Activated T-helper 17 cell treated with anti-CD3 and anti-CD28 coated beads, Interleukin-2, amount 50 U/mL, for 72 hours (primary cell): ENCODE measurements at places on chromosomes 13 and 19. TPM values are rescaled to one million over a fixed set of nuclear protein-coding genes. Genes with fewer than 3 reads are reported as not detected.

DNA sequence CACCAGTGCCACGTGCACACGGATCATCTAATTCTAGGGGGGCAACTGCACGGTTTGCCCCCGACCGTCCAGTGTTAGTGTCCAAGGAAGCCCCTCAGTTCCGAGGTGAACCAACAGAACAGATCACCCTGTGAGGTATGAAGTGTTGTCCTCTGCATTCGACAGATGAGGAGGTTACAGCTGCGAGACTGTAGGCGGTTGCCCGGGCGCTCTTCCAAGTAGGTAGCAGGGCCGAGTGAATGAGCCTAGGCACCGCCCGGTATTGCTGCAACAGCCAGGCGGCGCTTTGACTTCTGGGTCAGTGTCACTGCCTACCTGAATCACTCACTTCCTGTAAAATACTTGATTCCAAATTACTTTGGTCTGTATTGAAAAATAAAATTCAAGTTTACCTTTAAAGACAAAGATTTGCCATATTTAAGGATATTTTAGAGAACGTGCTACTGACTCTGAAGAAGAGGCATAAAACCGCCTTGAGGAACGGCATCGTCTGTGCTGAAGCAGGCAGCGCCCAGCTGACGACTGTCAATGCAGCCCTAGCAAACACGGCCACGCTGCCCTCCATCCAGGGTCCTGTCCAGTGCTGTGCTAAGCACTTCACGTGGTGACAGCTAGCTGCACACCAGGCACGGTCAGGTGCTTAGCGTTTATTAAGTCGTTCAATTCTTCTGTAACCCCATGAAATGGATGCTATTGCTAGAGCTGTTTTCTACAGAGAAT, 19.3 kb upstream of the RASA3 start:
- peak; percentile 51 for ATAC-seq

DNA sequence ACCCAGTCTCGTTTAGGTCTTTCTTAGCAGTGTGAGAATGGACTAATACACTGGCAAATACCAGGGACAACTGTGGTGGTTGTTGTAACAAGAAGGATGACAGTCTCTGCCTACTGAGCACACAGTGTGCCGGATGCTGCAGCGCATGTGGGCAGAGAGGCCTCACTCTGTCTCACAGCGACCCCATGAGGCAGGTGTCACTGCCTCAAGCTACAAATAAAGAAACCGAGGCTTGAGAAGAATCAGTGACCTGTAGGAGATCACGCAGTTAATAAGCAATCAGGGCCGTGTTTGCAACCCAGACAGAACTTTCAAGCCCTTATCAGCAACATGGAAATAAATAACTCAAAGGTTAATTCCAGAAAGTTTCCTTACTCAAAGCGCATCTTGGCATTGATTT, 40.5 kb upstream of the GAS6 start:
- peak; percentile 74 for ATAC-seq

- ATAC-seq, result no peak
Measured at GRCh38 chr19:45162608-45163143, 1.9 kb upstream of the NKPD1 start.

DNA sequence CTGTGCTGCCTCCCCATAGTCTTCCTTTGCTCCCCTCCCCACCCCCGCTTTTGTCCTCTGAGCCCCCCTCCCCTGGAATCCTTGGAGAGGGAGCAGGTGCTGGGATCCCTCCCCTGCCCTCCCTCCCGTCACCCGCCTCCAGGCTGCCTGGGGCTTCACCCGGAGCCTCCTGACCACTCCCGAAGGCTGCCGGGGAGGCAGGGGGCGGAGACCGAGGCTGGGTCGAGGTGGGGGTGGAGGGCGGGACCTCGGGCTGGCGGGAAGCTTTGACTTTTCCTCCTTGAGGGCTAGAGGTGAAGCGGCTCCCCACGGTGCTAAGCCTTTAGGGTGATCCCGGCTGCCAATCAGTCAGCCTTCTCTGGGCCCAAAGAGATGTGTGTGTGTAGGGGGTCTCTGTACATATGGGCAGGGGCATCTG, 1.5 kb downstream of the KMT5C start:
- no peak for ATAC-seq

- ATAC-seq, result no peak
Measured at GRCh38 chr19:8184274-8184673, 24.9 kb upstream of the CERS4 start.

DNA sequence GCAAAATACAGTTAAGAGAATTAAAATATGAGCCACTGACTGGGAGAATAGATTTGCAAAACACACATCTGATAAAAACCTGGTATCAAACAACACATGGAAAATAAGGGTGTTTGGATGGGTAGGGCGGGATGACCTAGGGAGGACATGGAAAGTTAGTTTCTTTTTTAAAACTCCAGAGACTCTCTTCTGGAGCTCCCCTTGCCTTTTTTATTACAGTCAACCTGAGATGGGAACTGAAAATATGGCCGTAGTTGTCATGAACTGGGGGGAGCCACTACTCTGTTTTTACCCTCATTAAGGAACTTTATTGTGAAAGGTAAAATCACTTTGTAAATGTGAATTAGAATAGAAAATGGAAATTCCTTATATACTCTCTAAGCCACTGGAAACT, 113.0 kb downstream of the ATP11A start:
- no peak for ATAC-seq

- no peak for ATAC-seq
Measured at GRCh38 chr13:65592731-65593130, 1637.4 kb downstream of the PCDH9 start.

DNA sequence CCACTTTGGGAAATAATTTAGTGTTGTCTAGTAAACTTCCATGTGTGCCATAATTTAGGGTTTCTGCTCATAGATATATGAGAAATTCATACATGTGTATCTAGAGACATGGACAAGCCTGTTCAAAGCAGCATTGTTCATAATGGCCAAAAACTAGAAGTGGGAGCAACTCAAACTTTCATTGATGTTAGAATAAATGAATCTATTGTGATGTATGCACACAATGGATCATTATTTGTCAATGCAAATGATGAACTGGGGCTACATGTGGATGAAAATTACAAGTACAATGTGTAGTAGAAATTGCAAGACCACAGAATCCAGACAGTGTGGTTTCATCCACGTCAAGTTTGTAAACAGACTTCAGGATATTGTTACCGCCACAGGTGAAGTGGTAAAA, 284.7 kb downstream of the SLC7A1 start:
- no peak for ATAC-seq

DNA sequence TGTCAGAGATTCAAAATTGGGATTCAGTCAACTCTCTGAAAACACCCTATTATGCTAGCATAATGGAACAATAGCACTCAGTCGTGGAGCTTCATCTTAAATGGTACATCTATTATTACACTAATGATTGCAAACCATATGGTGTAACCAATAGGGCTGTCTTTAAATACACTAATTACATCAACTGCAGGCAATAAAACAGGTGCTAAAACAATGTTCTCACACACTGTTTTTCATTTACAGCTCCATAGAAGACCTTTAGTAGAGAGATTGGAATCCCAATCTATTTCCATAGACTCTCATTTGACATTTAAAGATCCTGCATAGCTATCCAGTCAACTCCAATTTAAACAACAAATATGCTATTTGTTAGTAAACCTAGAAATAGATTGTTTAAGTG, 1917.4 kb downstream of the OLFM4 start:
- no peak for ATAC-seq

DNA sequence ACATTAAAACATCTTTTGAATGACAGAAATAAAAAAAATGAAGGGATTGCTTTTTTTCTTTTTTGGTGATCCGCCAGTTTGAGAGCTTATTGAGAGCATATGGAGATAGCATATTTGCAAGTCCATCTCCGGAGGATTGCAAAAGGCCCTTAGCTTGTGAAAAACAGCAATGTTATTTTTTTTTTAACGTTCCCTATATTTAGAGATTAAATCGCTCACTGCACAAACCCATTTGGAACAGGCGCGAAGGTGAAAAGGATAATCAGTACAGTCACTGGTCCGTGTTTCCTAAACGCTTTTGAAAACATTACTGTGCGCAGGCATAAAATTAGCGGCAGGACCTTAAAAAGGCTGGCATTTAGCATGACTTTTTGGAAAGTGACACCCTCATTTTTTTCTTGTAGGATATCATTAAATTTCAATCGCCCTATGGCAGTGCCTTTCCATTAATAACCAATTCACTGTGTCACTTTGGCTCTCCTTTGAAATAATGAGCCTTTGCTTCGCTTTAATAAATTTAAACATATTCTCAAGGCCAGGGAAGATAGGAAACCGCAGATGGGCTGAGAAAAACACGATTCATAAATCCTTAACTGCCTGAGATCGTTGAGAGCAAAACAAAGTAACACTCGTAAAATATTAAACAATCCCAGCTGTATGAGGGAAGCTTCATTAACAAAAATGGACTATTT, 342.2 kb downstream of the DACH1 start:
- ATAC-seq, result no peak

- ATAC-seq, result no peak
Measured at GRCh38 chr19:33821871-33822270, 25.2 kb downstream of the KCTD15 start.

Gene MAP4K1
- total RNA-seq, result 310 TPM

Gene ZNF418
- total RNA-seq, result 6.7 TPM
